ENCODE measurements at places on chromosomes 4 and X.
A peak's percentile ranks its signal among the peaks of the same experiment; 100 is the strongest.

DNA sequence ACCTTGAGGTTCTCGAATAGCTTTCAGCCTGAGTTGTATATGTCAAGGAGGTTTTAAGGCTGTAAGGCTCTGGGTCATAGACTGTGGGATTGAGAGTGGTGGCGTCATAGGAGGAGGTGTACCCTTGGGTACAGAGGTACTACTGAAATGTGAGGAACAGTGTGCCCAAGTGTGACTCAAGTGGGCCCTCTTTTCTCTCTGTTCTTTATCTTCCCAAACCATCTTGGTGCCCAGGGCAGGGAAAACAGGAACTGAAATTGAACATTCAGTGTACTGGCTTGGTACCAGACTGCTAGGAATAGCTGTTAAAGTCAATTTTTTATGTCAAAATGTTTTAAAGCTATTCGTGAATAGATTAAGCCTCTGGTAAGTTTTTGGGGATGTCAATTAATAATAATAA, 136.2 kb upstream of the RPS6KA3 start:
- no peak for DNase-seq

DNA sequence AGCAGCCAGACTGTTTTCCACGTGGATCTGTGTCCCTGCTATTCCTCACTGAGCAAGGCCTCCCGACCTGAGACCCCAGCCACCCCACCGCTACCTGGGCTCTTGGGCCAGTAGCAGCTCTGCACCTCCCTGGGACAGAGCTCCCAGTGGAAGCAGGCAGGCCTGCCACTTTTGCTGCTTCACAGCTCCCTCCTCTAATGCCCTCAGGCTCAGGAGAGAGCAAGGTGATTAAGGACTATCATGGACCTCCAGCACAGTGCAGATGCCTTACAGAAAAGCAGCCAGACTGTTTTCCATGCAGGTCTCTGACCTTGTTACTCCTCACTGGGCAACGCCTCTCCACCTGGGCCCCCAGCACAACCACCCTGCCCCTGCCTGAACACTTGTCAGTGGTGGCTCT, 37.0 kb downstream of the AWAT2 start:
- no peak for DNase-seq

- no peak for DNase-seq
Measured at GRCh38 chr4:65311120-65311519, 359.2 kb downstream of the EPHA5 start.

- no peak for DNase-seq
Measured at GRCh38 chrX:30620125-30620524, 33.1 kb upstream of the GK start.

DNA sequence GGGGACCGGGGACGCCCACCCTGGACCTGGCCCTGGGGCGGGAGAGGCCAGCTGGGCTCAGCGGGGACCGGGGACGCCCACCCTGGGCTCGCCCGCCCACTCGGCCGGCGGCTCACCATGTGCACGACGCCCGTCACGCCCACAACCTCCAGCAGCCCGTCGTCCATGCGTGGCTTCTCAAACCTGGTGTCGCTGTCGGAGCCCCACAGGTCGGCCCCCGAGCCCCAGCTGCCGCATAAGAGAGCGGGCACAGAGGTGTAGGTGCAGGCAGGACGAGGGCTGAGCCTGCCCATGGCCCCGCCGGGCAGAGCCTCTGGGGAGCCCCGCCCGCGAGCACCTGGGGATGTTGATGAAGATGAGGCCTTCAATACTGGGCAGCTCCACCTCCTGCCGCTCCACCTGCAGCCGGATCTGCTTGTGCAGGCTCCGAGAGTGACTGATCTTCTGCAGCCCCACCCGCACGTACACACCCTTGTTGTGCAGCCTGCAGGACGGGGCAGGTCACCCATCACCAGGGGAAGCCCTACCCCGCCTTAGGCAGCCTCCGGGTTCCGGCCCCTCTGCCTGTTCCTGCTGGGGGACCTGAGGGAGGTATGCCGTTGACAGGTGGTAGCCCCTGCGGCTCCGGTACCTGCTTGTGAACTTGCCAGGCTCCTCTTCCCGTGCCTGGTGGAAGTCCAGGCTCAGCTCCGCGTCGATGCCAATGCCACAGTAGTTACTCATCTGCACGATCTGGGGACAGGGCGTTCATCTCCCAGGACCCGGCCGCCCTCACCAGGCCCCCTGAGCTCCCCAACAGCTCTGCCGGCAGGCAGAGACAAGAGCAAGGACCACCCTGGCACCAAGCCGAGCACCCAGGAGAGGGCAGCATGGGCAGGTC, 11.8 kb downstream of the DGKQ start:
- DNase-seq = no peak

- no peak for DNase-seq
Measured at GRCh38 chr4:138616775-138617174, 374.6 kb upstream of the SLC7A11 start.

DNA sequence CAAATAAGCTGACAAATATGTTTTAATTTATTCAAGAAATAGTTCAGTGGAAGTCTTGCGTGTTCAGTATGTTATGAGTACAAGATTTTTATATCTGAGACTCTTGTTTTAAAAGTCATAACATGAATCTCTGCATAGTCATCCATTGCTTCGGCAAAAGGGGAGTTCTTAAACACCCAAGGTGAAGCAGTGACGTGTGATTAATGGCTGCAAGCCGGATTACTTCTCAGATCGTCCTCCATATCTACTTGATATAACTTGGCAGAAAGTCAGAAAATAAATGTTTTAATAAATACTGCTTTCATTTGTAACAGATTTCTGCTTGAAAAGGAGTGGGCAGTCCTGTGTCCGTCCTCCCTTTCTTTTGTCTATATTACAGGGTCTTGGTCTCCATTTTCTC, 64.6 kb upstream of the IL15 start:
- DNase-seq = no peak

DNA sequence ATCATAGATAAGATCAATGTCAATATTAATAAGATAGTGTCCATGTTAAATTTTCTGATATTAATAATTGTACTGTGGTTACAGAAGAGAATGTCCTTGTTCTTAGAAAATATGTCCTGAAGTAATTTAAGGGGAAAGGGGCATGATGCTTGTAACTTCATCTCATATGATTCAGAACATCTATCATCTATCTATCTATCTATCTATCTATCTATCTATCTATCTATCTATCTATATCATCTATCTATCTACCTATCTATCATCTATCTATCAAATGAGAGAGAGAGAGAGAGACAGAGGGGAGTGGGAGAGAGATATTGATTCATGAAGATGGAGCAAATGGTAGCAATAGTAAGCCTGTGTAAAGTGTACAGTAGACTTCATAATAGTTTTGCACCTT, 124.8 kb upstream of the FAT1 start:
- no peak for DNase-seq

- DNase-seq = no peak
Measured at GRCh38 chr4:118718511-118719170, 33.4 kb downstream of the METTL14 start.

GRCh38 chr4:27085396-27085795, 224.8 kb downstream of the STIM2 start:
- no peak for DNase-seq

GRCh38 chrX:79065696-79066095, 78.8 kb upstream of the GPR174 start:
- no peak for DNase-seq

DNA sequence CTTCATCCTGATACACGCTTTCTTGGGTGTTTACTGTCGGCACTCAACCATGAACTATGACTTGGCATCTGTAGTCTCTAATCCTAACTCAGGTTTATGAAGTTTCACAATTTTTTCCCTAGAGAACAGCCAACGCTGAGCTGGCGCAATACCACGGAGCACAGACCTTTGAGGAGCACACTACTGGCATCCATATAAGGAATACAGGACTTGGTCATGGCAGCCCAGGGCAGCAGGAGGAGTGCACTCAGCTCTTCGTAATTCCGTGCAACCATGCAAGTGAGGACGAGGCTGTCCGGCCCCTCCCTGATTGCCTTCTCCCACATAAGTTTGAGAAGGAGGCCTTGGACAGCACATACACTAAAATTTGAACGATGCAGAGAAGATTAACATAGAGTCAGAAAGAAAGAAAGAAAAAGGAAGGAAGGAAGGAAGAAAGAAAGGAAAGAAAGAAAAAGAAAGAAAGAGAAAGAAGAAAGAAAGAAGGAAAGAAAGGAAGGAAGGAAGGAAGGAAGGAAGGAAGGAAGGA, 41.0 kb upstream of the PDLIM5 start:
- no peak for DNase-seq

DNA sequence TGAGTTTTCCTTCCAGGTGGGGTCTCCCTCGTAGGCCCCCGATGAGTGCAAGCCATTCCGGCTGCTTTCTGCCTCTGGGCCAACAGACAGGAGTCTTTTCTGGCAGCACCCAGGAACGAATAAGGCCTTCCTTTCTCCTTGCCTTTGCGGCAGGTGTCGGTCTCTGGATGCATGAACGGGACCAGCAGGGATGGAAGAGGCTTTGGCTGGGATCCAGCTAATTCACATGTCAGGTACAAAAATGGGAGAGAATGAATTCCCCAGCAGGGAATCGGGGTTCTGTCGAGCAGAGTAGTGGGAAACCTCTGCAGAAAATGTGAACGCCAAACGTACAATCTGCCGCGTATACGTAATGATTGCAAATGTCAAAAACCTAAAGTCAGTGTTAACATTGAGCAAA, 146.1 kb upstream of the TBL1X start:
- DNase-seq = no peak

DNA sequence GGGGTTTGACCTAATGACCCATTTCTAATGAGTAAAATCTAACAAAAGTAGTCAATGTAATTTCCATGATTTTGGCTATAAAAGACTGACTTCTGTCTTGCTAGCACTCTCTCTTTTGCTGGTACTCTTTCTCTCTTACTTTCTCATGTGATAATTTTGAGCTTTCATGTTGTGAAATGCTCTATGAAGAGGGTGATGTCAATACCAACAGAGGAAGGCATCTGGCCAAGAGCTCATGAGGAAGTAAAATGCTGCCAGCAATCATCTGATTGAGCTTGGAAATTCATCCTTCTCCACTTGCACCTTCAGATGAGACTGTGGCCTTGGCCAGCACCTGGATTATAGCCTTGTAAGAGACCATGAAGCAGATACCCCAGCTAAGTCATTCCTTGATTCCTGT, 347.7 kb downstream of the HS3ST1 start:
- no peak for DNase-seq

- DNase-seq = no peak
Measured at GRCh38 chr4:113051361-113051760, 1.9 kb downstream of the ANK2 start.

GRCh38 chrX:87517571-87518141, at the start of gene KLHL4:
Gene KLHL4 (plus strand): TSS chrX:87517802. CDS start chrX:87517894, 92 bp downstream.
- DNase-seq = peak; percentile 38

- DNase-seq = no peak
Measured at GRCh38 chr4:77581724-77582123, 23.9 kb upstream of the CXCL13 start.

DNA sequence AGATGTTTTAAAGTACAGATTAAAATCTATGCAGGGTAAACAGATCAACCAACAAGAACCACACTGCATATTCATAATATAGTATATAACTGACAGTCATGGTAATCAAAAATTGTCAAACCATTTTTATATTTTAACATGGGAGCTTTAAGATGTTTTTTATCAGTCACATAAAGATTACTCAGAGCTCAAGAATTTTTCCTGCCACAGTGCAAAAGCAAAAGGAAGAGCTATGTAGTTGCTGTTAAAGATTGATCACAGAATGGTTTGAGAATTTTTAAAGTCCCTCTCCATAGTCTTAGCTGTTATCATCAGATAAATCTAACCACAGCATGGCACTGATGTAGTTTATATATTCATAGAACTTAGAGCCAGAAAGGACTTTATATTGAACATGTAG, 8.5 kb downstream of the RAB9B start:
- no peak for DNase-seq

GRCh38 chr4:127888559-127888958, 7.9 kb downstream of the PLK4 start:
- DNase-seq = no peak

- DNase-seq = no peak
Measured at GRCh38 chr4:3772632-3773031, 6.4 kb downstream of the ADRA2C start.

- no peak for DNase-seq
Measured at GRCh38 chr4:79679859-79680258, 271.8 kb upstream of the GK2 start.
